Fibroblast of villous mesenchyme (primary cell): ENCODE measurements at places on chromosomes 1 and 21.

GRCh38 chr1:234486858-234487840, 8.2 kb upstream of the TARBP1 start:
- DNase-seq, result peak; percentile 81

GRCh38 chr1:69967245-69967766, 238.1 kb downstream of the LRRC40 start:
- no peak for DNase-seq

DNA sequence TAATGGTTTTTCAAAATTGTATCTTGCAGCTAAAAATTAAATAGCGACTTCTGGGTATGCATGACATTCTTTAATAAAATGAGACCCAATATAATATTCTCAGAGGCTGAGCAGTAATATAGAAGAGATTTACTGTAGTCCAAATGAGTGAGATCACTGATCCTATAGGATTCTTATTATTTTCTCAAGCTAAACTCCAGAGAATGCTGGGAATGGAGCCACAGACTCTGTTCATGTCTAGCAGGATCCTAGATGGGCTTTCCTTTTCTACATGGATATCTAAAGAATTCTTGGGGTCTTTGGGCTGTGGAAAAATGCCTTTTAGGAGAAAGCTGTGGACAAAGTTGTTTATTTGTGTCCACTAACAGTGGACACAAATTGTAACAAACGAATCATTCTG, 150.7 kb upstream of the ZNF644 start:
- no peak for DNase-seq

- no peak for DNase-seq
Measured at GRCh38 chr1:5994713-5995621, 2.7 kb upstream of the NPHP4 start.

- DNase-seq, result no peak
Measured at GRCh38 chr1:171429137-171429536, 56.2 kb upstream of the PRRC2C start.

GRCh38 chr1:114180742-114181141, 27.1 kb upstream of the SYT6 start:
- no peak for DNase-seq

GRCh38 chr1:62336995-62337705, 17.9 kb upstream of the KANK4 start:
- DNase-seq, result no peak

DNA sequence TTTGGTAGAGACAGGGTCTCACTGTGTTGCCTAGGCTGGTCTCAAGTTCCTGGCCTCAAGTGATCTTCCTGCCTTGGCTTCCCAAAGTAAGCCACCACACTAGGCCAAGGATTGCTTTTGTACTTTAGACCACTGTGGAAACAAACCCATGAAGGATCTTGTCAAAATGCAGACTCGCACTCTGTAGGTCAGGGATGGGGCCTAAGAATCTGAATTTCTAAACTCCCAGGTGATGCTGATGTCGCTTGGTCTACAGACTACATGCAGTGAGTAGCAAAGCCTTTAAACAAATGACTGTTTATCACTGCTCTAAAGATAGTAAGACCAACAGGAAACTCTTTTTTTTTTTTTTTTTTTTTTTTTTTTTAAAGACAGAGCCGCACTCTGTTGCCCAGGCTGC, 54.1 kb upstream of the MUTYH start:
- DNase-seq, result no peak

GRCh38 chr1:224435318-224435763, 744 bp upstream of the WDR26 start:
- peak; percentile 78 for DNase-seq

DNA sequence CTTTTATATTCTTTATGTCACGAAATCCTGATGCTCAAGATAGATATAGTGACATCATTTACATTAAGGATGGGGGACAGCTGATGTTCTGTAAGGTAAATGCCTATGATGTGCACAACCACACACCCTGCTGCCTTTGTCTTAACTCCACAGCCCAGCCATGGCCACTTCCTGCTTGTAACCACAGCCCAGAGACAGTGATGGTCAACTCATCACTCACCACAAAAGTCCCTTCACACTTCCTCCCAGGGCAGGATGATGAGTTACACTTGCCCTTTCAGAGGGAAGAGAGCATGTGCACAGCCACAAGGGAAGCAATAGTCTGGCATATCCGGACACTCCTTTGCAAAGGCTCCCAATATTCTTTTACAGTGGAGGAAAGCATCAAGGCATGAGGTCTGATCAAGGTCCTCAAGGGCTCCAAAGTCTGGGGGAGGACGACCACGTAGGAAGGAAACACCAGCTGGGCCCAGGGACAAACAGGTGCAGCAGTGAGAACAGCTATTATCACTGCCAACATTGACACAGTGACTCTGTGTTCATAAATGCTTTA, 53.8 kb downstream of the PLPP3 start:
- no peak for DNase-seq

- DNase-seq, result no peak
Measured at GRCh38 chr1:169124459-169124858, 18.0 kb downstream of the ATP1B1 start.

DNA sequence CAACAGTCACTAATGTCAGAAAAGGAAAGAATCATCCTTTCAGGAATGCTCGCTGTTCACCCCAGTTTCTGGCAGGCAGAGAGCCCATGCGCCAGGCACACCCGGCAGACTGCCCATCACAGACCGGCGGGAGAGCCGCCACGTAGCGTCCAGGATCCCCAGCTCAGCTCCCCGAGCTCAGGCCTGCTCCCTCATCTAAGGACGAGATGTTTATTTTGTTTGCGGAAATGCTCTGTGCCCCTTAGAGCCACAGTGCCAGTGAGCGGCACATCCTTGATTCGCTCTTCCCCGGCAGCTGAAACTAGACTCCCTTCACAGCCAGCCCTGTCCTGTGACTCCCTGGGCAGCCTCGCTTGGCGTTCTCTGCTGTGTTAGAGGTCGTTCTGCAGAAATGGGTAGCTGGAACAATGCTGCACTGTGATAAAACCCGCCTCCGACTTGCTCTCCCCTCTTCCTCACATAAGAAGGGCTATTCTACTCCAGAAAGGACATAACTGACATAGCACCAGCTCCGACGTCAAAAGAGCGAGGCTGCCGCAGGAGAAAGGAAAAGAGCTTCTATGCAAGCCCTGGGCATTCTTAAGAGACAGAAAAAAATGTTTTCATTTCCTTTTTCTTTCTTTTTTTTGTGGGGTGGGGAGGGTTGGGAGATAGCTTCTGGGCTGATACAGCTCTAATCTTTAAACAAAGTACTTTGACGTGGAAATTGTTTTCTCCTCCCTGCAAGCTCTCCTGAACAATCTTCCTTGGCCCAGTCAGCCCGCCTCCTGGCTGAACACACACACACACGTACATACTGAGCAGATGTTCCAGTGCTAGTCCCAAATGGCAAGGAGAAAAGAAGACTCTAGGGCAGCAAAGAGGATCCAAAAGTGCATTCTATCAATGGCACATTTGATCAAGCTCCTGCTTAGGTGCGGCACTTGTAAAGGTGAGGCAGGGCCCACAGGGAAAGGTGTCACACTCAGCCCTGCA, 37.2 kb downstream of the MRAP start:
- DNase-seq, result no peak

GRCh38 chr21:42252778-42253340, 33.9 kb downstream of the ABCG1 start:
- DNase-seq, result no peak

- DNase-seq, result no peak
Measured at GRCh38 chr21:44763451-44764318, 37.9 kb downstream of the UBE2G2 start.

- DNase-seq, result no peak
Measured at GRCh38 chr1:65109487-65109886, 38.5 kb upstream of the AK4 start.

GRCh38 chr1:155091071-155092051, 12.7 kb downstream of the EFNA3 start:
- DNase-seq, result peak; percentile 67

GRCh38 chr21:43720539-43721166, 1.7 kb downstream of the PDXK start:
- DNase-seq, result no peak

GRCh38 chr1:20361805-20362381, 71.2 kb downstream of the VWA5B1 start:
- DNase-seq, result peak; percentile 30

DNA sequence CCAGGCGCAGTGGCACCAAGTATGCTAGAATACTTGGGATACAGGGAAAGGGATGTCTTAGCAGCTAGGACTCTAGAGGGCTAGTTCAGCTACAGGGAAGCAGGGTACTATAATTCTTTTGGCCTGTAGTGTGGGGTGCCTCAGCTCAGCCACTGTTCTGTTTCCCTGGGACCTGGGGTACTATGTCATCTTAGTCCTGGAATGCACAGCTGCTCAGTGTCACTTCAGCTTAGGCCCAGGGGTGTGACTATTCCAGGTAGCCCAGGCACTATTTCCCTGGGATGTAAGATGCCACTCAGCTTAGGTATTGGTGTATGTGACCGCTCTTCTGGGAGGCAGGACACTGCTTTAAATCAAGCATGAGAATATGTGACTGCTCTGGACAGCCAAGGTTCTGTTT, 34.1 kb downstream of the RGSL1 start:
- no peak for DNase-seq

DNA sequence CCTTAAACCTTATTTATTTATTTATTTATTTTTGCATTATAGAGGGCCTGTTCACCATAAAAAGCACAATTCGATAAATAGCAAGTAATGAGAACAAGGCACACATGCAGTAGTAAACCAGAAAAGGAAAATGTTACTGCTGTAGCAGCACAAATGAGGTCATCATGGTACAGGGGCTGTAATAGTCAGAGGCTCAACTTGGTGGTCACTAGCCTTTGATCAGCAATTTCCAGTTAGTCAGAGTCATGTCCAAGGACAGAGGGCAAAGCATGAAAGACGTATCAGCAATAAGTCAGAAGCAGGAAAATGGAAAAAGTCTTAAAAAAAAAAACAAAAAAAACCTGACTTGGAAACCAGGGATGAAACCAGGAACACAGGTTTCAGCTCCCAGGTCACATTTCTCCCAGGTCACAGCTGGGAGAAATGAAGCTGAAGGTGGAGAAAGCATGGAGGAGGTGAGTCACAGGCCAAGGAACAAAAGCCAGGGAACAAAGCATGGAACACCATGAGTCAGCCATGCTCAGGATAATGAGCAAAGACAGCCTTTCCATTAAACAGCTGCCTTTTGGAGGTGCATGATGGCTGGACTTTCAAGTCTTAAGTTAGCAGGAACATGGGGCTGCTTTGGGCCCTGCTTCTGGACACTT, 556.3 kb downstream of the LTN1 start:
- DNase-seq, result peak; percentile 59

DNA sequence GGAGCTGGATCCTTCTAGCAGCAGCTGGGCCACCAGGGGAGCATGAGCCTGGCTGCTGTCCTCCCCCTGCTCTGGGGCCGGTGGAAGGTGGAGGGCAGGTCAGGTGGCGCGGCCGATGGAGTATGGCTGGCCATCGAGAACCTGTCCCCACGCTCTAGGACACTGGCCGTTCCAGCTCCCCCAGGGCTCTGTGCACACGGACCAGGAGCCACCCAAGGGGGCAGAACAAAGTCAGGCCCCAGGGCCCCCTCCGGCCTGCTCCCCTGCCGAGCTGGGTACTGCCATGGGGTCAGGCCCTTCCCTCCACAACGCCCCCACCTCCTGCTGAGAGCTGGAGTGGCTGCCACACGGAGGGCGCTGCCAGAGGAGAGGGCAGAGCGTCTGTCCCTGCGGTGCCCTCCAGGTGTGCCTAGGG, 4.5 kb upstream of the PLCH2 start:
- no peak for DNase-seq

GRCh38 chr1:6922096-6922931, 137.1 kb downstream of the CAMTA1 start:
- DNase-seq, result peak; percentile 60

DNA sequence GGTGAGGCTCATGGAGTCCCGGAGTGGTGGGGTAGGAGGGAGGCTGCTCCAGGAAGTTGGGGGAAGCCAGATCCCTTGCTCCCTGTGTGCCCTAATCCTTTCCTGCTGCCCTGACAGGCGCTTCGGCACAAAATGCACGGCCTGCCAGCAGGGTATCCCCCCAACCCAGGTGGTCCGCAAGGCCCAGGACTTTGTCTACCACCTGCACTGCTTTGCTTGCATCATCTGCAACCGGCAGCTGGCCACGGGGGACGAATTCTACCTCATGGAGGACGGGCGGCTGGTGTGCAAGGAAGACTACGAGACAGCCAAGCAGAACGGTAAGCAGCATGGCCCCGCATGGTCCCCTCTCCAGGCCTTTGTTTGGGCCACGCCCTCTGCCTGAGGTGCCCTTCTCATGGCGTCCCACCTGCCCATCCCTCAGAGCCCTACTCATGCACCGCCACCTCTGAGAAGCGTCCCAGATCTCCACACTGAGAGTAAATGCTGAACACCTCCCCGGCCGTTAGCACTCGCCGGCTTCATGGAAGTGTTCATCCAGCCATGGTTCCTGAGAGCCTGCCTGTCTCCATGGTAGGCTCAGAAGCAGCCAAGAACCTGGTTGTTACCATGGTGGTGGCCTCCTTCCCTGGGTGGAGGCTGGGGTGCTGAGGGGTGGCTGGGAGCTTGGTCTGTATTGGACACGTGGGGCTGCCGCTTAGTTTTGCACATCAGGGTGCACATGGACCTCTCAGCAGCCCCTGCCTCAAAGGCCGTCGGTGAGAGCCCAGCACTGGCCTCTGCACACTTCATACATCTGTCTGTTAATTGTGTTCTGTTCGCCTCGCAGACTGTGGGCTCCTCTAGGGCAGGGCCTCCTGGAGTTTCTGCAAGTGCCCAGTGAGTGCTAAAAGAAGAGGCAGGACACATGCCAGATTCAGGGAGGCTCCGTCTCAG, 36.5 kb downstream of the LHX4 start:
- DNase-seq, result no peak

GRCh38 chr21:36188081-36188681, 31.6 kb downstream of the DOP1B start:
- DNase-seq, result no peak

GRCh38 chr1:153775458-153776327, 486 bp downstream of the SLC27A3 start:
- peak; percentile 74 for DNase-seq

- no peak for DNase-seq
Measured at GRCh38 chr1:229897501-229897900, 169.5 kb upstream of the GALNT2 start.

DNA sequence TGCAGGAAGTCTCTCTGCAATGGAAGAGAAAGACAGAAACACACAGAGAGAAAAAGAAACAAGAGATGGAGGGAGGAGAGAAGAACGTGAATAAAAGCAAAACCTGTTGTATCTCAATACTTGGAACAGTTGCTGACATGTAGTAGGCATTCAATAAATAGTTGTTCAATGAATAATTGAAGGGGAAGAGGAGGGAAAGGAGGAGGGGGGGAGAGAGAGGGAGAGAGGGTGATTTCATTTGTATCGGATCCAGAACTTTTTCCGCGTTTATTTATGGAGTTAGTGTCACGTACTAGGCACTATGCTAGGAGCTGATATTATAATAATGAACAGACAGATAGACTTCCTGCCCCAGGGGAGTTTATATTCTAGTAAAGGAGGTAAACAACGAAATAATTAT, 144.1 kb downstream of the OMA1 start:
- DNase-seq, result peak; percentile 7
